ENCODE measurements at places on chromosomes 5 and 9.
A peak's percentile ranks its signal among the peaks of the same experiment; 100 is the strongest.

DNA sequence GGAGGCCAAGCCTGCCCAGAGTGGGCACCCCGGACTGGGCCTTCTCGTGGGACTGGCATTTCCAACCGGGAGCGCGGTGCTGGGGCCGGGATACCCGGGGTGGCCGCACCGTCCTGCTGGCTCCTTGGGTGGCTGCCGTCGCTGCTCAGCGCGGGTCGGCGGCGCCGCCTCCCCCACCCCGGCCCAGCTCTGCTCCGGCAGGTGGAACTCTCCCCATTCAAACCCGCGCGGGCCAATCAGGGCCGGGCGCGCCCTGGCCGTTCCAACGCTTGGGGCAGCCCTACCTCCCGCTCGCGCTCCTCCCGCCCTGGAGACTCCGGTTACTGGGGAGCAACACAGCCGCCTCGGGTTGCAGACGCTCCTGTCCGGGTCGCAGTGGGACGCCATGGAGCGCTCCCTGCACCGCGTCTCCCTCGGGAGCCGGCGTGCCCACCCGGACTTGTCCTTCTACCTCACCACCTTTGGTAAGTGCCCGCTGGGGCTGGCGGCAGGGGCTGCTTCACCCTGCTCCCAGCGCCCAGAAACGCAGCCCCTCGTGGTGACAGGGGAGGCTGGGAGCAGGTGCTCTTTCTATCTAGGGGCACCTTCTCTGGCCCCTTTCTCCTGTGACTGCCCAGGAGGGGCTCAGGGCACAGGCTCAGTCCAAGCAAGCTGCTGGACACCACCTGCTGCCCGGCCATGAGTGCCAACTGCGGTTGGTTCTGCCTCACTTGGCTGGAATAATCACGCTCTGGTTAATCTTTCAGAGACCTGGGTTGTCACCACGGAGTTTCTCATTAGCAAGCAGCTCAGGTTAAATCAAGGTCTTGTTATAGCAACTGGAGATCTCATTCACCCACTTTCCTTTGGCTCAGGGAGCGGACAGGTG is at the start of gene RGS3:
Gene RGS3, plus strand, starts transcription at position 310 of the 868 bp plus-strand sequence. Its CDS starts 76 bp downstream, at position 386.
- peak; percentile 88 for DNase-seq

DNA sequence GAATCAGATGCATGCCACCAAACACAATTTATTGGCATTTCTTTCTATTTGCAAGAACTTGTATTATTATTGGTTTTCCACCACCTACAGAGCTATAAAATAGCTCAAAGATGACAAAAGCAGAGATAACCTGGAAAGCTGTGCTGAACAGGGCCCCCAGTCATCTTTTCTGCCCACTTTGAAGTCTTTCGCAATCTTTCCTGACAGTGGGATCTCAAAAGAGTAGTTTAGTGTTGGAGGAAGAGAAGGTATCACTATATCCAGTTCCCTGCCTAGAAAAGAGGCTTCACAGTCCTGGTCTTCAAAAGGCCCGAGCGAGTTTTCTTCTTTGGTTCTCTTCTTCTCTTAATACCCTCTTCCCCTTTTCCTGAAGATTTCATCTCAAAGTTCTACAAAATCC is 231.0 kb downstream of the RAB3C start:
- no peak for DNase-seq

DNA sequence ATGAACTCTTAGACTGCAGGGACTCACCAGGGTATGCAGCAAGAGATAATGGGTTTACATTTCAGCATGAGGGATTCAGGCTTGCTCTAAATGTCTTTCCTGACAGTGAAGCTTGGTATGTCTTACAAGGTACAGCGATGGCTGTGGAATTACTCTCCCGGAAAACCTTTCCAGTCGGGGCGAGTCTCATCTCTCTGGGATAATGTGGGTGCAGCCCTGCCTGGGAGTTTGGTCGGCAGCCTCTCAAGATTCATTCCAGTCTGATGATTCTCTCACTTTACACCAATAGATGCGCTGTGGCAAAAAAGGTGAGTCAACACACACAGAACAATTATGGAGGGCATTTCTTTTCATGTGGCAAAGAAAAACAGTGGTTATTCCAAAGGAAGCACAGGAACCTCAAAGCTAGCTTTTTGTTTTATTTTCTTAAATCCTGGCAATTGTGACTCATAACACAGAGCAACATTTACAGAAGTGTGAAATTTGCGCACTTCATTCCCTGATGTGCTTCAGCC is 190.3 kb downstream of the DCP2 start:
- peak; percentile 66 for DNase-seq

DNA sequence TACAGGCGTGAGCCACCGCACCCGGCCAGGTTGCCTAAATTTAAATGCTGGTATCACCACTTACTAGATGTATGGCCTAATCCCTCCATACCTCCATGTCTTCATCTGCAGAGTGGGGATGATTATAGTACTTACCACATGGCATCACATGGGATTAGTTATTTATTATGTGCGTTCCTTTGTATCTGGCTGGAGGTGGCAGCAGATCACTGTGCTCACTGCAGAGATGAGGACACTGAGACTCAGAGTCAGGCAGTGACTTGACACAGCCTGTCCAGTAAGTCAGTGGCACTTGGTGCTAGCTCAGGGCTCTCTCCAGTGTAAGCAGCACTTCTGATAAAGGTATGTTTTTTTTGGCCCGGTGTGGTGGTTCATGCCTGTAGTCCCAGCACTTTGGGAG is 38.4 kb upstream of the HAND1 start:
- no peak for DNase-seq

GRCh38 chr5:28603869-28604268 is 1565.5 kb upstream of the CDH9 start:
- DNase-seq, result no peak

DNA sequence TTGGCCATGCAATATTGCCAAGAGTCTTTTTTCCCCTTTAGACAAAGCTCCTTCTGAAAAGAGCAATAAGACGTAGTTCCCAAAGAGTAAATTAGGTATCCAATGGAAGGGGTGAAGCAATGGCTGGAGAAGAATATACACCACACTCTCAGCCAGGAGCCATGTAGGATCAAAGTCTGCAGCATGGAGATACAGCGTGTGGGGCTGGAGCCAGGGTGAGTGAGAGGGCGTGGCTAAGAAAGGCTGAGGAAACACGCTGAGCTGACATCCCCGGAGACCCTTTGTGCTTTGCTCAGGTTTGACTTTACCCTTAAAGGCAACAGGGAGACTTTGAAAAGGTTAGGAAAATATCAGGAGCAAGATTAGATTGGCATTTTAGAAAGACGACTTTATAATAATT is 87.1 kb upstream of the ELL2 start:
- no peak for DNase-seq

DNA sequence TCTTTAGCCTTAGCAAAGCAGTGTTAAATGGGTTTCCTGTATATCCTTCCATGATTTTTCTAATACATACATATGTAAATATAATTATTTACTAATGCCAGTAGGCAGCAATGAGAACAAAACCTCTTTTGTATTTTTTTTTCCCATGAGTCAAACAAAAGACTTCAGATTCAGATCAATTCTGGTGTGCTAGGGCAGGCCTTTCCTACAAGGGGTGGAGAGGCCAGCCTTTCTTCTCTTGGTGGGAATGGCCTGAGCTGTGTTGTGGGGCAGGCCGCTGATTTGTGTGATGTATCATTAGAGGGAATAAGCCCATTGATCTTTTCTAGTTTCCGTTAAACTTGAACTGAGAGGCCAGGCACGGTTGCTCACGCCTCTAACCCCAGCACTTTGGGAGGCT is 115.5 kb upstream of the DMRT1 start:
- no peak for DNase-seq

GRCh38 chr5:127602481-127602880 is 46.4 kb upstream of the CTXN3 start:
- no peak for DNase-seq

- peak; percentile 91 for DNase-seq
Observed at GRCh38 chr5:10563945-10564837, at the start of gene ANKRD33B. Gene ANKRD33B, plus strand, starts transcription at chr5:10564070. Its CDS starts 398 bp downstream, at chr5:10564468.

GRCh38 chr5:14767735-14768507 is 103.4 kb downstream of the OTULIN start:
- DNase-seq, result no peak

DNA sequence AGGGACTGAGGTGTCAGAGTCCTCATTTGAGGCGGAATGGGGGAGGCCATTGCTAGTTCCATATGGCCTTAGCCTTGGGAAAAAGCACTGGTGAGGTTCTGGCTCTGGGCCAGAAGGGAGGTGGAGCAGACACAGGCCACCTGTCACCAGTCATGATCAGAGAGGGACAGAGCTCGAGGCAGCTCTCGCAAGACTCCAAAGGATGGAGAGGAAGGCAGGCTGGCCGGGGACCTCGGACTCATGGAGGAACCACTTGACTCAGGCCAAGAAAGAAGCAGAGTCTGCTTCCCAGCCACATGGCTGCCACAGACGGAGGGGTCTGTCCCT is 29.2 kb upstream of the NSMF start:
- DNase-seq, result peak; percentile 98

DNA sequence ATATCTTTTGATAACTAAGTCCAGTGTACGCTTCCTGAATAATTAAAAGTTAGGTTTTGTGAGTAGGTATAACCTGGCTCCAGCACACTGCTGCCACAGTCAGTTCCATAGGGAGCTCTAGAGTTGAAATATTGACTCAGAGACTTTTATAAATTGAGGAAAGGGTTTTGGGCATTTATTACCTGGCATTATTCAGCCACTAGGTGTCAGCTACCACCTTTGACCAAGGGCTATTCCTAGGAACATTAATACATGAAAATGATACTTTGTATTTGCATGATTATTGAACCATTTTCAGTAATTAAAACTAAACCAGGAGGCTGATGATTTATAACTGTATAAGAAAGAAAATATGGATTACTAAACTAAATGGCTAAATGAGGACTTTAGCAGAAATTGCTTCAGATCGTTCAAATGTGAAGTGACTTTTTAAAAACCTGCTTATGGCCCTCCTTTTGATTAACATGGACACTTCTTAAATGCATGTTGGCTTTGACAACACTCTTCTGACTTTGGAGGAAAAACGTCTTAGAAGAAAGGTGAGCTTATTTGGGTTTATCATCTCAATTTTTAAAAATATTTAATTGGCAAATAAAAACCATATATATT is 83.0 kb downstream of the SMC2 start:
- peak; percentile 26 for DNase-seq

DNA sequence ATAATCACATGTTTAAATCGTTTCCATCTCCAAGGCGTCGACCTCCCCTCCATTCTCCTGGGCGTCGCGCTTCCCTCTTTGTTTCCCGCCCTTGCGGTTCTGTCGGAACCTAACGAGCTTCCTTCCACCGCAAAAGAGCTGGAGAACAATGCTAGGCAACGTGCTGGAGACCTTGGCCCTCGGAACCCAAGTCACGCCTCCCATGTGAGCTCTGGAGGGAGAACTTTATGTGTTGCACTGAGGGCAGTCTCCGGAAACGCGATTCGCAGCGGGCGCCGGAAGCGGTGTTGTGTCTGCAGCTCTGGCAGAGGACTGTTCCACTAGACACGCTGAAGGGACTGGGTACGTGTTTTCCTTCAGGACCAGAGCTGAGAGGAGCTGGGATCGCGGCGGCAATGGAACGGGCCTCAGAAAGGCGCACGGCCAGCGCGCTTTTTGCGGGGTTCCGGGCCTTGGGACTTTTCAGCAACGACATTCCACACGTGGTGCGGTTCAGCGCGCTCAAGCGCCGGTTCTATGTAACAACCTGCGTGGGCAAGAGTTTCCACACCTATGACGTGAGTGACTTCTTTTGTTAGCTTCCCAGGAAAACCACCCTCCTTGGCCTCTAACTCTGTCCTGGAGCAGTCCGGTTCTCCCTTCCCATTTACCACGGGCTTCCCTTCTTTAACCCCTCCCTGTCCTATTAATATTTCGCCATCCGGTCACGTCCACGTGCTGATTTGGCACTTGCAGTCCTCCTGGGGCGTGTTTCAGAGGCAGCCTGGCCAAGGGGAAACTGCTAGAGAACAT is at the start of gene WDR36:
Gene WDR36, plus strand, starts transcription at position 287 of the 792 bp plus-strand sequence. Its CDS starts 109 bp downstream, at position 396.
- DNase-seq, result peak; percentile 96

DNA sequence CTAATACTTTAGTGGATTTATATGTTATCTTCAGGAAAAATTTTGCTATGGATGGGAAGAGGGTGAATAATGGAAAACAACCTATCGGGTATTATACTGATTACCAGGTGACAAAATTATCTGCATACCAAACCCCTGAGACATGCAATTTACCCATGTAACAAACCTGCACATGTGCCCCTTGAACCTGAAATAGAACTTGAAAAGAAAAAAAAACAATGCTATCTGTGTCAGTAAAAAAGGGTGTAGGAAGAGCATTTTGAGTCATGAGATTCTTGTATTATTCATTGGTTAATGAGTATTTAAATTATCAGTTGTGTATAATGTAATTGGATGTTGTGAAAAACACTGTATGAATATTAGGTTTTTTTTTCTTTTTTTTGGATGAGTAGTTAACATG is 75.4 kb downstream of the PRR16 start:
- no peak for DNase-seq

DNA sequence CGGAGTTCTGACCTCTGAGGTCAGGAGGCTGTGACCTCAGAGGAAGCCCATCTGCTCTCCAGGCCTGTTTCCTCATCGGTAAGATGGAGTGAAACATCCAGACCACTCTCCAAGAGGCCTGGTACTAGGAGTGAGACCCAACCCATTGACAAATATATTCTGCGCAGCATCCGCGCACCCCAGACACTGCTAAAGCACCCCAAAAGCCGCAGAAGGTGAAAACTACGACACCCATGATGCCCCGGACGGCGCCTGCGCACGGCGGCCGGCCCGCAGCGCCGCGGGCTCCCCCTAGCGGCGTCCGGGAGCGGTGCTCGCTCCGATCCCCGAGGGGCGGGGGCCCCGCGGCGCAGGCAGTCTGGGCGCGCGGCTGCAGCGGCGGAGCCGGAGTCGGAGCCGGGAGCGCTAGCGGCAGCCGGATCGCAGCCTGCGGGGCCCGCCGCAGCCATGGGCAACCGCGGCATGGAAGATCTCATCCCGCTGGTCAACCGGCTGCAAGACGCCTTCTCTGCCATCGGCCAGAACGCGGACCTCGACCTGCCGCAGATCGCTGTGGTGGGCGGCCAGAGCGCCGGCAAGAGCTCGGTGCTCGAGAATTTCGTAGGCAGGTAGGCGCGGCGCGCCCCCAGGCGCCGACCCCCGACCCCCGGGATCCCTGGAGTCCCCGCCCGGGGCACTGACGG is at the start of gene DNM1:
Gene DNM1, plus strand, starts transcription at position 356 of the 683 bp plus-strand sequence. Its CDS starts 92 bp downstream, at position 448.
- peak; percentile 75 for DNase-seq

DNA sequence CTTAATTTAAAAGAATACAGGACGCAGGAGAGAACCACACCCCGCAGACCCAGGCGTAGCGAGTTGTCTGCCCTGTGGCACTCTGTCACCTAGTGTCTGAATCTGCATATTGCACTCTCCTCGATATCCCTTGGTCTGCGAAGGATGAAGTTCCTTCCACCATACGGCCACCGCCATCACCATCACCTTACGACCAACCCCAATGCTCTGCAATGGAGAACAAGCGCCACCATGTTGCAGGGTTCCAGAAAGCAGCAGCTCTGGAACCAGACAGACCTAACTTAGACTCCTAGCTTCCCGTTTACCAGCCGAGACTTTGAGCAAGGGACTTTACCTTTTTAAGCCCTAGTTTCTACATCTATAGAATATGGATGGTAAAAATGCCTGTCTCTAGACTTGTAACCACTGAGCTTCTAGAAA is 77.4 kb upstream of the DMRT1 start:
- peak; percentile 86 for DNase-seq

- DNase-seq, result no peak
Observed at GRCh38 chr9:136700304-136700703, 12.1 kb upstream of the DIPK1B start.
